Tibial nerve (tissue), 4 donors: ENCODE measurements at places on chromosomes 5 and 9.
A peak's percentile ranks its signal among the peaks of the same experiment; 100 is the strongest.

DNA sequence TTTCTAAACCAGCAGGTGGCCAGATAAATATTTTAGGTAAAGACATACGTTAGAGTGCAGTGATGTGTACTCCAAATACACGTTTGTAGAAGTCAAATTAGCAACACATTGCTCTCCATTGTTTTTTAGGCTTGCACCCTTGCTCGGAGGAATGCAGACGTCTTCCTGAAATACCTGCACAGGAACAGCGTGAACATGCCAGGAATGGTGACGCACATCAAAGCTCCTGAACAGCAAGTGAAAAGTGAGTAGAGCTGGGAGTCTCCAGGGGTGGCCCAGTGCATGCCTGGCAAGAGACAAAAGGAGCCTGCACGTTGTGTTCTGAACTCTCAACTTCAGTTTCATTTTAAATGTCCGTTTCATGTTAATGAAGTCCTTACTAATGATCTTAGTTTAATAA is 207.5 kb upstream of the OTULINL start:
- no peak for DNase-seq

DNA sequence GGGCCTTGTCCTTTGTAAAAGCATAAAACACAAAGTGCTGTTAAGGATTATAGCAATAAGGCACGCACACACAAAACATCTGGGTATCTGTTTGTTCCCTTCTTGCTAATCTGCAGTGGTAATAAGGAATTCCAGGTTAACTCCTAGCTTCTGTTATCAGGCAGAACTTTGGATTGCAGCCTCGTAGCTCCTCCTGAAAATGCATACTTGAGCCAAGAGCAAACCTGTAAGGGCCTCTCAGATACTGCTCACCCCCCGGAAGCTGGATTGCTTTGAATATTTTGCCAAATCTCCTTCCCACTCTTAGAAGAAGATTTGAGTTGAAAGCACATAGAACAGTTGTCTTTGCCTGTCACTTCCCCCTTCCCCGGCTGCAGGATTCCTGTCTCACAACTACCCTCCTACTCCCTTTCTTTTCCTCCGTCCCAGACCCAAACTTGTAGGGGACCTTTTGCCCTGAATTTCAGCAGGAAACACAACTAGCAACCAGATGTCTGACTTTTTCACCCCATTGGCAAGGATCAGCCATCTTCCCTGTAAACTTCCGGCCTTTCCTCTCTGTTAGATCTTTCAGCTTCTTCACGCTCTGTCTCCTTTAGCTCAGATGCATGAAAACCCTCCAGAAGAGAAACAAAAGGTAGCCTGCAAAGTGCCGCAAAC is 28.2 kb upstream of the SMAD5 start:
- DNase-seq, result no peak

GRCh38 chr9:112334432-112334841 is 1.0 kb upstream of the PTBP3 start:
- DNase-seq, result peak; percentile 15

- no peak for DNase-seq
Observed at GRCh38 chr9:5773324-5773999, 59.5 kb downstream of the ERMP1 start.

- DNase-seq, result no peak
Observed at GRCh38 chr5:154944716-154945115, 3.8 kb downstream of the MRPL22 start.

DNA sequence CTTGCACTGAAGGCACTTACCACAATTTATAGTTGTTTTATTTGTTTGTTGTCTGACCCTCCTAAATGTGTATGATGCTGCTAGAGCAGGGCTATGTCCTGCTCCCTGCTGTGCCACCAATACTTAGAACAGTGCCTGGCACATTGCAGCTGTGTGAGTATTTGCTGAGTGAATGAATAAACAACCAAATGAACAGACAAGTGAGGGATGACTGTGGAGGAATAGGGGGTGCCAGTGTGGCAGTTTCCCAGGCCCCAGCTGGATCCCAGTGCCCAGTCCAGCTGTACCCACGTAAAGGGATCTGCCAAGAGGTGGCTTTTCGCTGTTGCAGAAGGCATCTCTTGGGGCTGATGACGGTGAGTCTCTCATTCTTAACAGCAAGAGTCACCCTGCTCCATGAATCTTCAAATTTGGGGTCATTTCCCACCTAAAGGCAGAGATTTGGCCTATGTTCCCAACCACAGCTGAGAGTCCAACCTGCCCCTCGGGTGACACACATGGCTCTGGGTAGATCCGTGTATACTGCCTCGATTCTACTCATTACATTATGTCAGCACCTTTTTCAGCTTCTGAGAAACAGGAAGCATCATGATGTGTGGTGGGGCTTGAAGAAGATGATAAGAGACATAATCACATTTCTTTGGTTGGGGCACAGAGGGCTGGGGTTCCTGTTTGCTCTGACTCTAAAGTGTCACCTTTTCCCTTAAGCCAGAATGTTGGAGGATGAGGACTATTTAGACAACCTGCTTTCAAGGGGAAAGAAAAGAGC is 14.3 kb downstream of the IL5 start:
- DNase-seq, result no peak

- DNase-seq, result no peak
Observed at GRCh38 chr9:135648494-135649410, 9.4 kb upstream of the GLT6D1 start.

DNA sequence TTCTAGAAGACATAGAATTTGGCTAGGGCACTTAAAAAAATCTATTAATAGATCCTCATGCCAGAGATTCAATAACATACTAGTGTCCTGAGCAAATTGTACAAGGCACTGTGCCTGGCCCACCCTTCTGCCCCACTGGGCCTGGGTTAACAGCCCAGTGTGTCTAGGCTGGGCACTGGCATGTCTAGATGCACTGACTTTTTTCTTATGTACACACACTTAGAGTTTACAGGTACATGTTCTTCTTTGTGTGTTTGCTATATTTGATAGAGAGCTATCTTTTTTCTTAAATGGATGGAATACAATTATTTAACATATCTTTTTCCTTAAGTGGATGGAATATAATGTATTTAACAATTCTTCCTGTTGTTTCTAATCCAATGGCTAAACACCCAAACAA is 241.5 kb downstream of the AUH start:
- DNase-seq, result no peak

- DNase-seq, result no peak
Observed at GRCh38 chr9:126293522-126293889, 33.1 kb upstream of the MVB12B start.

- DNase-seq, result no peak
Observed at GRCh38 chr5:17898766-17899165, 264.5 kb downstream of the TAF11L14 start.

GRCh38 chr5:491119-491855 is 33.0 kb downstream of the SLC9A3 start:
- no peak for DNase-seq

DNA sequence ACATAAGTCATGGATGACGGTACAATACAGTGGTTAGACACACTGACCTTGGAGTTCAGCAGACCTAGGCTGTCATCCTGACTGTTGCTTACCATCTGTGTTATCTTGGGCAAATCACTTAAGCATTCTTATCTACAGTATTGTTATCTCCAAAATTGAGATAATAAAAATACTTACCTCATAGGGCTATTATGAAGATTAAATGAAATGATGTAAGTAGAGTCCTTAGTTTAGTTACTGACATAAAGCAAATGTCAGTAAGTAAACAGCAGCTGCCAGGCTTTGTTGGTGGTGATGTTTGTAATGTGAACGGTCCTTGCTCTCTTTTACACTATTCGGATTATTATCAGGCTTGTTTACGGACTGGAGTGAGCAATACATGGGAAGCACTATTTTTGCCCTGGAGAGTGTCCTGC is 107.3 kb upstream of the DPYSL3 start:
- no peak for DNase-seq

GRCh38 chr5:124180299-124180874 is 566.1 kb downstream of the ZNF608 start:
- no peak for DNase-seq

GRCh38 chr5:121144764-121145163 is 680.7 kb downstream of the PRR16 start:
- no peak for DNase-seq

DNA sequence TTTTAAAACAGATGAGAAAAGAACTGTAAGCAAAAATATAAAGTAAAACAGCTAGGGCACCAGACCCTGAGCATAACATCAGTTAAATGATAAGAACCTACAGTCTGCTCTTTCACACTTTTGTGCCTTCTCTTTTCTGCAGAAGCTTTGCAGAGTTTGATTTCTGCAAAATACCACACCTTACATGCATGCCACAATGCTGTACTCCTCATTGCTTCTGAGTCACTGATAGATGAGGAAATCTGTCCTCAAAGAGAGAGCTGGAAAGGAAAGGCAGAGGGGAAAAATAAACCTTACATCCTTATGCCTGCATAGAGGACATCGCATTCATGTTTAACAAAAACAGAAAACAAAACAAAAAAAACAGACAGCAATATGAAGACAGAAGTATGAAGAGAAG is 142.9 kb downstream of the ATPSCKMT start:
- DNase-seq, result no peak

DNA sequence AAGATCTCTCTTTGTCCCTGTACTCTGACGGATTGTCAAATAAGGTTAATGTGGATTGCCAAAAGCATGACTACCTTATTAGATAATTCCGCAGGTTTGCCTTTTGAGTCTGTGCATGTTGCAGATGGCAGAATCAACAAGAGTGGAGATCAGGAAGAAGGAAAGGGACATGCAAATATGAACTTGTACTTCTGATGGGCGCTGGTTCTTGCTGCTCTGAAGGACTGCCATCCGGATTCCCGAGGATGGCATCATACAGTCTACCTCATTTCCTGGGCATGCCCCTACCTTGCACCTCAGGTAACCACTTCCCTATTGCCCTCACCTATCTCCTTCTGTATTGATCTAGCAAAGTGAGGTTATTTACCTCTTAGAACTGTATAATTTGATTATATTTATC is 504.2 kb downstream of the ACTL7B start:
- DNase-seq, result no peak

DNA sequence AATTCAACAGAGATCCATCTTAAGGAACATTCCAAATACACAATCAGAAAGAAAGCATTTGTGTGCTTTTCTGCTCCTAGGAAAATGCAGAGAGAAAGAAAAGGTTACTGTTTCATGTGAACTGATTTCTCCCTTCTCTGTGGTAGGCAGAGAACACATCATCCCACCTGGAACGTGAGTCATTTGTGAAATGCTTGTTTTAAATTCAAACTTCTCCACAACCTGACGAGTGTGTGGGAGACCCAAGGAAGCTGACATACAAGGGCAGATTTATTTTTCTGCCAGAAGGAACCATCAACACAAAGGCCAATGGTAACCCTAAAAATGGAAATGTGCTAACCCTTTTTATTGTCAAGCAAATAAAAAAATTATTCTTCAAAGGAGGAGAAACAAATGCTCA is 156.4 kb downstream of the EFNA5 start:
- DNase-seq, result no peak

DNA sequence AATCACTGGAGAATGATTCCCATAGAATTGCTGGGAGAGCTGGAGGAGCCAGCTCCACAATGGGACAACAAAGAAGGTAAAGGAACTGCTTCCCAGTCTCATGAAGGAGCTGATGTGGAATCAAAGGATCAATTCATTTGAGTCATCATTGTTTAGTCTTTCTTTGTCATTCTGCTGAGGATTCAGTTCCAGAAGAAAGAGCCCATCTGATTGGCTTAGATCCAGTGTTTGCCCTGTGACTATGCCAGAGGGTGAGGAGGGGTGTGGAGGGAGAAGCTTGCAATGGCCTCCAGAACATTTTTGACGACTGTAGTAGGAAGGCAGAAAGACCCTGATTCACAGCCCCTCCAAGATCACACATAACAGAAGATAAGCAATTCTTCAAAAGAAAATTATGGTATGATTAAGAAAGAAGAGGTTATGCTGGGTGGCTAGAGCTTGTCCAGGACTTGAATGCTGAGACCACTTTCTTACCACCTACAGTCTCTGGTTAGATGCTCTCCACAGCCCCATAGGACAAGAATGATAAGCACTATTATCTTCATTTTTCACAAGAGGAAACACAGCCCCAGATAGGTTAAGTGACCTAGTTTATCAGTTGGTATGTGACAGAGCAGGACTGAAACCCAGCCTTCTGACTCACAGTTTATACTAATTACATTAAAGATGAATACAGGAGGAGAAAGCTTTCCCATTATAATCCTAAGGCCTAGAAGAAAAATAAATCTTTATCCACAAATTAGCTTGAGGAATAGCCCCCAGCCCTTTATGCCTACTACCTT is 363.1 kb downstream of the PRELID2 start:
- no peak for DNase-seq

GRCh38 chr9:24939109-24939850 is 393.6 kb upstream of the IZUMO3 start:
- DNase-seq, result no peak

GRCh38 chr5:17177501-17178372 is 39.7 kb upstream of the BASP1 start:
- no peak for DNase-seq

GRCh38 chr5:137016783-137017324 is 482.3 kb downstream of the SPOCK1 start:
- no peak for DNase-seq

DNA sequence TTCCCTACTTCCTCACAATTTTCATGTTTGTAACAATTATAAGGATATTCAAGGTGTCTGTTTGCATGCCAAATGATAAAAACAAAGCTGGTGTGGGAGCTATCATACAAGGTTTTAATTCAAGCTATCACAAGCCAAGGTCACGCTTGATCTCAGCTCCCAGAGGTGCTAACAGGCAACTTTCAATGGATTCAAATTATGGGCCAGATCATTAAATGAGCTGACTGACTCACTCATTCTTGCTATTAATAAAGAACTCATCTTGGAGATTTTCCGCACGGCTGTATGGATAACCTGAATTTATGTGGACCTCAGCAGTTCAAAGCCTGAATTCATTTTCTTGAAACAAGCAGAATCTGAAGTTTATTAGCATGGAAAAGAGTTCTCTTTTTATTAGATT is 267.3 kb upstream of the CDH6 start:
- DNase-seq, result no peak

DNA sequence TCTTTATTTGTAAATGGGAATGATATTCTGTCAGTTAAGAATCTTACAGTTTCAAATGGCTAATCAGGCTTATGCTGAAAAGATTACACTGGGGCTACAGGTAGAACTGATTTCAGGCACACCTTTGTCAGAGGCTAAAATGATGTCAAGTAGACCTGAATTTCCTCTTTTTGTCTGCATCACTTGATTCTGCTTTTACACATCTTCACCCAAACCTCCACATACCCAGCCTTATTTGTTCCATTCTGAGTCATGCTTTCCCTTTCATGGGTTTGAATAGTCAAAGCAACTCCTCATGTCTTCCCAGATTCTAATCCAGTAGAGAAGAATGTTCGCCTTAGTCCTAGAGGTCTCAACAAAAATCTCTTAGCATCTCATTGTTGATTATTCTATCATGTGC is 156.4 kb downstream of the CWC27 start:
- DNase-seq, result no peak
